Glomerular endothelial cell (primary cell): ENCODE measurements at places on chromosomes 4 and X. TPM values are rescaled to one million over a fixed set of nuclear protein-coding genes. Genes with fewer than 3 reads are reported as not detected.

DNA sequence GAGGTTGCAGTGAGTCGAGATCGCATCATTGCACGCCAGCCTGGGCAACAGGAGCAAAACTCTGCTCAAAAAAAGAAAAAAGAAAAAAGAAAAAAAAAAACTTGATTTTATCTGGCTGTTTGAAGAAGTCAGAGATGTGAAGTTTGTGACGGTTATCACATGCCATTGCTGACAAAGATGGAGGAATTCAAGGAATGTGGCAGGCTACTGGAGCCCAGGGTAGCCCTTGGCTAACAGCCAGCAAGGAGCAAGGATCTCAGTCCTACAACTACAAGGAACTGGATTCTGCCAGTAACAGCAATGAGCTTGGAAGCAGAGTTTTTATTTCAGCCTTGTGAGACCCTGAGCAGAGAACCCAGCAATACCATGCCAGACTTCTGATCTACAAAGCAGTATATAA is 24.3 kb upstream of the TET2 start:
- DNase-seq, result no peak

DNA sequence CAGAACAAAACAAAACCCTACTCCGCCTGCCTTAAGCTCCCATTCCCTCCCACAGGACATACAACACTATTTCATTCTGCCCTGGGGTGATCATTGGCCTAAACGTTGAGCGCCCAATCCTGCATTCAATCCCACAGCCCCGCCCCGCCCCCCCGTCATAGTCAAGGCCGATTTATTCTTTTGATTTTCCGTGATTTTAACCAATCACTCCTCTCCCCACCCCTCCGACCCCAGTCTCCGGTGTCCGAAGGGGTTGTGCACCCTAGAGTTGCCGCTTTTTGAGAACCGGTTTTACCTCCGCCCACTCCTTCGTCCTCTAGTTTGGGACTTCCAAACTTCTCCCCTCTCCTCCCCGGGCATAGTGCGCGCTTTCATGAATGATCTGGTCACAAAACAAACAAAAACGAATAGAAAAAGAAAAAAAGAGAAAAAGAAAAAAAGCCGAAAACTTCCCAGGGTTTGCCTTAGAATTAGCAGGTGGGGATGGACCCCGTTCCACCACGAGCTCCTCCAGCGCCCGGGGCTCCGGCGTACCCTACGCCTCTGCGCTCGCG is 446 bp upstream of the UBE2A start:
- DNase-seq, result no peak

DNA sequence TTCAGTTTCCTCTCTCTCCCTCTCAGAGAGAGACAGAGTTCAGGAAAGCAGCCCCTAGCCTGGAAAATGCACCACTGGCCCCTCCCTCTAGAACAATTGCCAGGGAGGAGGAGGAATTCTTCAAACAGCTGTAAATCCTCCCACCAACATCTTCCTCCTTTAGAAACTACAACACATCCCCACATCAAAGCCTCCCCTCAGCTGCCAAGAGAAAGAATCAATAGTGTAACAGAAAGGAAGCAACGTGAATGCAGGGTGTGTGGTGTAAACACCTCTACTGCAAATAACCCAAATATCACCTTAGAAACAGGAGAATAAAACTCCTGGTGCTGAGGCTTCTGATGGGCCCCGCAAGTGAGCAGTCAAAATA is 249.9 kb upstream of the GATB start:
- no peak for DNase-seq

DNA sequence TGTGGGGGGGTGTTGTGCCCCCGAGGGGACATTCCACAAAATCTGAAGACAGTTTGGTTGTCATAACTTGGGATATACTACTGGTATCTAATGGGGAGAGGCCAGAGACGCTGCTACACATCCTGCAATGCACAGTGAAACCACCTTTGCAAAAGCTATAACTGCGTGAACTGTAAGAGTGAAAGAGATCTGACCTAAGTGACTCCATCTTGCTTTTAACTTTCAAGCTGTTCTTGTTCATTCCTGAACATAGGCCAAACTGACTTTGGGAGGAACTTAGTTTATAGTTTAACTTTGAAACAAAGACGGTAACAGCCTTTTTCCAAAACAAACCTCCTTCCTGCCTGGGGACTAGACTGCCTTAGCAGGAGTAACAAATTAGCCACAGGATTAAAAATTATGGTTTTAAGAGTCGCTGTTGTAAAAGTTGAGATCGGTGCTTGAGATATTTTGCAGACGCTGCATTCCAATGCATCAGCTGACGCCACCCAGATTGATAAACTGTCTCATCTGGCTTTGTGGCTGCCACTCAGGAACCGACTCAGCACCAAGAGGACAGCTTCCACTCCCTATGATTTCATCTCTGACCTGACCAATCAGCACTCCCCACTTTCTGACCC is 70.9 kb downstream of the ATXN3L start:
- DNase-seq, result no peak

- no peak for DNase-seq
These were observed 44.8 kb upstream of the PITX2 start for GRCh38 chr4:110667670-110668069.

- DNase-seq, result no peak
These were observed 117.3 kb downstream of the DRD5 start for GRCh38 chr4:9898596-9899305.

DNA sequence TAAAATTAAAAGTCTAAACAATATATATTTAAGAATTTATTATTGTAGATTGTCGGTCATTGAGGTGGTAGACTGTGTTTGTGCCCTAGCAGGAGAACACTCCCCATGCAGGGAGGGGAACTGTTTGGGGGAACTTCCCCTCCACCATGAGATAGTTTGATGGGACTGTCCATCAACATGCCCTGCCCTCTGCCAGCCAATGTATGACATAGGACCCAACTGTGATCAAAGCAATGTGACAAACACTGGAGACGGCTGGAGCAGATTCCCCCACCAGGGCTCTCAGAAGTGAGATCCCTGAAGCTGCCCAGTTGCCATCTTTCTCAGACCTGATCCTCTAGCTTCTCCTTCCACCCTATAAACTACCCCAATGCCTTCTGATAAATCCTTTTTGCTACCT is 44.9 kb downstream of the SH3KBP1 start:
- no peak for DNase-seq

DNA sequence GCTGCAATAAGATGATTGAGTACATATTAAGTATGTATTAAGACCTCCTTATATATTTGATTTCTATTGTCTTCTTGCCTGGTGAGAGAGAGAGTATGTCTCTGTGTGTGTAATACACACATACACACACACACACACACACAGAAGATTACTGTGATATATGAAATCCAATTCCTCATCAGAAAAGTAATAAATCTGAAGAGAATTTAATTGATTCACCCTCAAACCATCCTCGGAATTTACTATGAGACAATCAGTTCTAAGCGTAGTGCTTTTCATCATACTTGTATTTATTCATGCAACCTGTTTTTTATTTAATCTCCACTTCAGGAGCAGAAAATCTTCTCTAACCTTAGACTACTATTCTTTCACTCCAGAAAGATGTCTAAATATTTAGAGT is 62.3 kb upstream of the TLL1 start:
- DNase-seq, result no peak

DNA sequence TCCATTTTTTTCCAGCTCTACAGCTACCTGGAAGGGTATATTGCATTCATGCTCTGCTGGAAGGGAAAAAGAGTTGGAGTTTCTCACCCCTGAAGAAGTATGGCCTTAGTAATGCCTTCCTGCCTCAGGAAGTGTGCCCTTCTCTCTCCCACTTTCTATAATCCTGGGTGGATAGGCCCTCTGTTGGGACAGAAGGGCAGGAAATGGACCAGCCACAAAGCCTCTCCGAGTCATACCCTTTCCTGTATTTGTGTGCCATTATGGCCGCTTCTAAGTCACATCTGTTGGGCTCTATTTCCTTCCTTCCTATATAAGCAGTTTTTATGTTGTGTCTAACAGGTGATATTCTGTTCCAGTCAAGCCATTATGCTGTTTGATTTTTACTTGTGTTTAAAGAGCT is 74.8 kb upstream of the SMARCA5 start:
- no peak for DNase-seq

GRCh38 chr4:60345392-60345791 is 854.7 kb upstream of the ADGRL3 start:
- DNase-seq, result no peak

FGA gene
- not detected in 2 replicates for total RNA-seq

FRMPD4 gene
- total RNA-seq, result not detected in 2 replicates

- no peak for DNase-seq
These were observed 68.8 kb upstream of the HGFAC start for GRCh38 chr4:3372933-3373465.

- no peak for DNase-seq
These were observed 35.3 kb upstream of the PTPN13 start for GRCh38 chr4:86558797-86559196.

TASL gene
- total RNA-seq, result not detected in 2 replicates

MAGEC3 gene
- not detected in 2 replicates for total RNA-seq

DNA sequence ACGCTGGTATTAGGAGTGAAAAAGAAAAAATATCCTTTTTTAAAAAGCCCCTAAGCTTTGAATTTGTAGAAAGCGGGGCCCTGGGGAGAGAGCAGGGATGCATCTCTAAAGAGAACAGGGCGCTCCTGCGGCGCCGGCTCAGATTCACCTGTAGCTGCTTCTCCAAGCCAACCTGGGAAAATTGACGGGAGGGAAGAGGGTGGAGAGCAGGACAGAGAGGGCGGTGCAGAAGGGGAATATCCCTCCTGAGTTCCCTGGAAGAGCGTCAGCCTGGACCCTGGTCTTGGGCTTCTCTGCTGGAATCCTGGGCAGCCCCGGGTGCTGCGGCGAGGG is 776 bp upstream of the SOWAHD start:
- DNase-seq, result no peak

- DNase-seq, result no peak
These were observed 390.5 kb upstream of the TECRL start for GRCh38 chr4:64799751-64800150.

DNA sequence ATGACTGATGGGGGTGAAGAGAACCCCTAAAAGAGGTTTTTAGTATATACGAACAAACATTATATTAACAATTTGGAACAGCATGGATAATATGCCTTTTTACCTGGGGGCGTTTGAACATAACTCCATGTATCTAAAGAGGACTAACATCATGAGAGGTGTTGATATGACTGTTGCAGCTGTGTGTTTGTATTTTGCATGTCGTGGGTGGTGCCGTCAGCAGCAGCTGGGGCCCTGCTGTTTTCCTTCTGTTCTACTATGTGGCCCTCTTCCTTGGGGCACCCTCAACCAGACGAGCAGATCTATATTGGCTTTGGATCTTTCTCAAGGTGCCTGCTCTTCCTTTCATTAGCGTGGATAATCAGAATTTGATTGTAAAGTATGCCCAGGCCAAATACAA is 11.2 kb downstream of the GBA3 start:
- DNase-seq, result no peak

KIAA1210 gene
- not detected in 2 replicates for total RNA-seq

GRCh38 chrX:22035236-22035635 is 3.1 kb downstream of the PHEX start:
- no peak for DNase-seq

DNA sequence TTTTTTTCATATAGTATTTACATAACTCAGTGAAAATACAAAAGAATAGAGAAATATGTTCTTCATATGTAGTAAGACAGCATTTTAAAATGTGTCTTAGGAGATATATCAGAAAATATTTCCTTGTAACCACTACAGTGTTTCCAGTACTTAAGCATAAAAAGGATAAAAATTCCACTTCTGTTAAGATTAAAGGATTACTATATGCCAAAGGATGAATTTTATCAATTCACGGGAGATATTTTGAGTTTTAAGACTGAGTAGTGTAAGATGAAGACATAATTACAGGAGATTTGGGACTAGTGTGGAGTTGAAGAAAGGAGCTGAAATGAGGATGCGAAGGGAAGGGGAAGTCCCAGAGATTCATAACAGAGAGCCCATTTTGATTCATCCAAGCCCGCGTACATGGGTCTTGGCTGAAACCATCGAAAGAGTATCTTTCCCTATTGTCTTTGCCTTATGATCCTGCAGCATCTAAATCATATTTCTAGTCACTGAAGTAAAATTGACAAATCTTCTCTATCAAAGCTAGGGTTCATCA is 58.7 kb downstream of the MAD2L1 start:
- no peak for DNase-seq

RP2 gene
- 18.6 and 29.1 TPM in 2 replicates for total RNA-seq

NAP1L5 gene
- total RNA-seq, result 2.8 and 5.5 TPM in 2 replicates

DNA sequence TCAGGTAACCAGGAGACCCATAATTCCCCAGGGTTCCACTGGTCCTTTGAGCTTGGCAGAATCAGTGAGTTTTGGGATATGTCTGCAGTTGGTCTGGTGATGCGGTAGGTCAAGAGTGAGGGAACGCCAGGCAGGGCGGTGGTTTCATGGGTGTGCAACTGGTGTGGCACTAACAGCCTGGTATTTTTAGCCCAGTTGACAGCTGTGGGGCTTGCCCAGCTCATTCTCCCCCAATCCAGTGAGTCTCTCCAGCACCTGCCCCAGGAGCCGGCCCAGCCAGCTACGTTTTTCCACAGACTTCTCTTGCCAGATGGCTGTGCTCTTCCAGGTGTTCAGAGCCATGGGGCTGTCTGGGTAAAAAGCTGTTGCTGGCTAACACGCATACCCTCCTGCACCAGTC is 1019.9 kb downstream of the CCSER1 start:
- no peak for DNase-seq

GRCh38 chrX:45697591-45697990 is 496.9 kb upstream of the DIPK2B start:
- DNase-seq, result peak; percentile 92

GRCh38 chrX:129318375-129318774 is 204.9 kb downstream of the SMARCA1 start:
- DNase-seq, result no peak

DNA sequence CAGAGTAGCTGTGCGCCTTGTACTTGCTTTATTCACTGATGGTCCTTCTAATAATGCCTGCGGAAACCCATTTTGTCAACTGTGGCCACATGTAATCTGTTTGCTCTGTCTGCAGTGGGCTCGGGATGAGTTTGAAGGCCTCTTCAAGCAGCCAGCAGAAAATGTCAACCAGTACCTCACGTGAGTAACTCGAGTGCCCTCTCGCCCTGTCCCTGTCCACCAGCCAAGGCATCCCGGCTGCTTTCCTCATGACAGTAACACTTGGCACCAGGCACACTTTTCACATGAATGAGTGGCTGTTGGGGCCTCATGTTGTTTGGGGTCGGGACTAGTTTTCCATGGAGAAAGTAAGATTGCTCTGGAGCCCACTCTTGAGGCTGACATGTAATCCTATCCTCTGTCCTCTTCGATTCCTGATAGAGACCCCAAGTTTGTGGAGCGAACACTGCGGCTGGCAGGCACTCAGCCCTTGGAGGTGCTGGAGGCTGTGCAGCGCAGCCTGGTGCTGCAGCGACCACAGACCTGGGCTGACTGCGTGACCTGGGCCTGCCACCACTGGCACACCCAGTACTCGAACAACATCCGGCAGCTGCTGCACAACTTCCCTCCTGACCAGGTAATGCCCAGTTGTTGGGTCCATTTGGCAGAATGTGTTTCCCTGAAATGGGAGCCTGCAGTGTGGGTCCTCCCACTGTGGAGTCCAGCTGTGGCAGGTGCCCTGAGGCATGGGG is 8.8 kb upstream of the CDK16 start:
- DNase-seq, result no peak
